ENCODE measurements at places on chromosomes 4 and X. TPM values are rescaled to one million over a fixed set of nuclear protein-coding genes. Genes with fewer than 3 reads are reported as not detected.

The PPP4R3C gene
- not detected for total RNA-seq

DNA sequence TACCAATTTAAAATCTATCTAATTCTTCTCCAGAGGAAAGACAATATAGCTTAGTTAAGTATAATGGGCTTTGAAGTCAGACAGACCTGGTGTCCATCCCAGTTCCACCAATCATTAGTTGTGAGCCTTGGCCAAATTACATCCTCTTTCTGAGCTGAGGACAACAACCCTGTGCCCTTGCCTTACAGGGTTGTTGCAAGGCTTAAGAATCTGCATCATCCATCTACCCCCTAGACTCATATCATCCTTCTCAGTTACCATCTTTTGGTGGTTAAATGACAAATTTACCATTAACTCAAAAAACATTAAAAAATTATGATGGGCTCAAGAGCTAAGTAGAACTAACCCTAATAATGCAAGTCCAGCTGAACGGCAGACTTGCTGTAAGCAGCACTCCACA is 51.6 kb downstream of the NAP1L5 start:
- H3K36me3 ChIP-seq, result peaks cover 6% of the 10 kb centered on the region
- H3K4me1 ChIP-seq, result peaks cover 12% of the 10 kb centered on the region
- H3K27me3 ChIP-seq, result no peaks in the 10 kb centered on the region
- no peak overlapping the region for H3K27ac ChIP-seq
- H3K4me3 ChIP-seq, result no peak overlapping the region
- no peak for DNase-seq

- DNase-seq, result no peak
- peaks cover 19% of the 10 kb centered on the region for H3K27me3 ChIP-seq
- H3K4me1 ChIP-seq, result no peaks in the 10 kb centered on the region
- H3K27ac ChIP-seq, result no peak overlapping the region
These were observed 1.6 kb upstream of the LRAT start for GRCh38 chr4:154741922-154742850.

DNA sequence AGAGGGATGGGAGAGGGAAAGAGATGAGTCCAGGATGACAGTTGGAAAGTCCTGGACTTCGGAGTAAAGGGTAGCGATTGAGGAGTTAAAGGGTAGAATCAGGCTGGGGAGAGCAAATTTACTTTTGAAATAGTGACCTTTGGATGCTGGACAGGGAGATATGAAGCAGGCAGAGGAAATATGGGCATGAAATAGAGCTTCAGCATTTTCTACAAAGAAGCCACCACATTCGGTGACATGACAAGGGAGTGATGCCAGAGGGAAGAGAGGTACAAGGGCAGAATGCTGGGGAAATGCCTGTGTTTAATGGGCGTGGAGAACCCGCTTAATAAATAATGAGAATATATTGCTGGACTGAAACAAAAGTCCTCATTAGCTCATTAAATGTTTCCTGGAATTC is 92.7 kb downstream of the TBL1X start:
- H3K4me1 ChIP-seq, result peaks cover 31% of the 10 kb centered on the region
- peaks cover 8% of the 10 kb centered on the region for H3K36me3 ChIP-seq
- no peak for DNase-seq
- H3K27me3 ChIP-seq, result no peaks in the 10 kb centered on the region
- no peak overlapping the region for H3K27ac ChIP-seq

DNA sequence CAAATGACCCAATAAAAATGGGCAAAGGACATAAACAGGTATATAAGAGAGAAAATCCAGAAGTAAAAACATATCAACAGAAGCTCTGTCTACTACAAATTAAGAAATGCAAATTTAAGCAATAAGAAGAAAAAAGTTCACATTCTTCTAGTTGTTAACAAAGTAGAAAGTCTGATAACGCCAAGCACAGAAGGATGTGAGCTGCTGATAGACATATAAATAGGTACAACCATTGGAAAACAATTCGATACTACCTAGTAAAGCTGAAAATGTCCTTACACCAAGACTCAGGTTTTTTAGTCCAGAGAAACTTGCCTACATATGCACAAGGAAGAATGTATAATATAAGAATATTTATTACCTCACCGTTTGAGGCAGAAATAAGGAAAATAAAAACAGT is 35.8 kb upstream of the SLAIN2 start:
- no peak overlapping the region for H3K27ac ChIP-seq
- H3K4me3 ChIP-seq, result no peak overlapping the region
- DNase-seq, result no peak
- peaks cover 2% of the 10 kb centered on the region for H3K27me3 ChIP-seq

- H3K4me3 ChIP-seq, result no peak overlapping the region
- H3K4me1 ChIP-seq, result no peaks in the 10 kb centered on the region
- peaks cover 21% of the 10 kb centered on the region for H3K36me3 ChIP-seq
- no peak overlapping the region for H3K27ac ChIP-seq
- no peaks in the 10 kb centered on the region for H3K27me3 ChIP-seq
These were observed 55.2 kb upstream of the TLR2 start for GRCh38 chr4:153628796-153629315.

DNA sequence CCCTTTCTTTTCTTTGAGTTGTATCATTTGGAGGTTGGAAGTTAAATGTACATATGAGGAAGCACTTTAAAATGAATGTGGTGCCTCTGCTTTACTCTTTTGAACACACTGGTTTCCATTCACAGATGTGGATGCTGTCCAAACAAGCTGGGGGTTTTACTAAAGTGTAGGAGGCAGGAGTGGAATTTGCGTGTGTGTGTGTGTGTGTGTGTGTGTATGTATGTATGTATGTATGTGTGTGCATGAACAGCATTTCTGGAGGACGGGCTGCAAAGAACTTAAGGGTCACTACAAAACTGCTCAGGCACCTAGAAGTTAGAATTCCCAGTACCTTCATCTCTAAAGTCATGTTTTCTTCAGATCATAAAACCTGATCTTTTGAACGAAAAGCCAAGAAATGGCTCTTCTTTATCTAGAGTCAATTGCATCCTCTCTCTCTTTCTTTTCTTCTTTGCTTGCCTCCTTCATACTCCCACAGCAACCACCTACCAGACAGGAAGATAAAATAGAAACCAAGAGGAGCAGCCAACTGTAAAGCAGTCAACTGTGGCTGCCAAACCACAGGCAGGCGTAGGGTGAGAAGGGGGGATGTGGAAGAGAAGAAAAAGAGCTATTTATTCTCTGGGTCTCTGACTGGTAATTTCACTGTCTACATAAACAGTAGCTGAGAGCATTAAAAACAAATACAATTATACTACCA is 177.0 kb upstream of the RASGEF1B start:
- H3K4me1 ChIP-seq, result no peaks in the 10 kb centered on the region
- H3K27ac ChIP-seq, result no peak overlapping the region
- H3K36me3 ChIP-seq, result no peaks in the 10 kb centered on the region
- no peak for DNase-seq

DNA sequence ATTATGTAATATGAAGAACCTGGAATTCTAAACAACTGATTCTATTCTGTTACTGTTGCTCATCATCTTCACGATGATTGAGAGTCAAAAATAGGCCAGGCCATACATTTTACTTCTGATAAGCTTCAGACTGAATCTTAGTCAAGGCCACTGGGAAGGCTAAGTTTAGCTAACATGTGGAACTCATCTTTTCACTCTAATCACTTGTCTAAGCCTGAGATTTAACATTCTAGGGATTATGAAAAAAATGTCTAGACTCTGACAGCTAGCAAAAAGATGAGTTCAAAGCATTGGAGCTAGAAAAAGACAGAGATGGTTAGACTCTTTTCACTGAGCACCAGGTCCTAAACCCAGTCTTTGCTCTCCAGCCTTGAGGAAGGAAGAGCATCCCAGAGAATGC is 656.2 kb upstream of the IGFBP7 start:
- H3K27ac ChIP-seq, result no peak overlapping the region
- H3K27me3 ChIP-seq, result no peaks in the 10 kb centered on the region
- no peak for DNase-seq
- H3K36me3 ChIP-seq, result no peaks in the 10 kb centered on the region
- H3K4me1 ChIP-seq, result no peaks in the 10 kb centered on the region
